ENCODE measurements at places on chromosomes 2 and 18. TPM values are rescaled to one million over a fixed set of nuclear protein-coding genes. Genes with fewer than 3 reads are reported as not detected.

DNA sequence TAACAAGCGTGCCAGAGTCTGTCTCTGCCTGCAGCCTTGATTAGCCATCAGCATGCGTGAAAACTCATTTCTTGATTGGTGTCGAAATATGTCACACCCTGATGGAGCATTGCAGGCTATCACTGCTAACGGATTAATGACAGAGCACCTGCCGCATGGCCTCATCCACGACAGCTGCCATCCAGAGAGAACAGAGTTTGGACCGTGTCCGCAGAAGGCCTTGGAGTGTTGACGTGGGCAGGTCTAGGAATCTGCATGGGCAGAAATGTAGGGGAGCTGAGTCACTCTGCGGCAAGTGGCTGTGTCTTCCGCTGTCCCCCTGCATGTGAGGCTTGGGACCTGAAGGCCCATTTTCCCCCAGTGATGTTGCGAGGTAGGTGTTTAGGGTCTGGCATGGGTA, 43.0 kb downstream of the KLHL29 start:
- no peak for DNase-seq

- no peak for DNase-seq
These were observed 144.2 kb downstream of the ASB1 start for GRCh38 chr2:238570926-238571325.

GRCh38 chr18:8450013-8450412, 159.2 kb upstream of the RAB12 start:
- no peak for DNase-seq

DNA sequence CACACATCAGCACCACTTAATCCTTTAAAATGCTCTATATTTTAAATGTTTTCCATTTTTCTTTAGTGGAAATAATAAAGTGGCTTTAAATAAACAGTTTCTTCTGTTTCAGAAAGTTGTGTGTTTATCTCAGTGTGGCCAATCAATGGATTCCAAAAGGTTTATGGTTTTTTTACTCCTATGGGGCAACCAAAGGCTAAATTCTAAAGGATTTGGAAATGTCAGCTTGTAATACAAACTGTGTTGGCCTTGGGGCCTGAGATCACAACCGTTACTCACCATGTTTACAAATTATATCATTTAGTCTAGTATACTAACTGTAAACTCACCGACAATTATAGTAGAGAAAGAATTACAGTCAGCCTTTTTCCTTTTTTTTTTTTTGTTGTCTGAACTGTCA, 827.2 kb downstream of the EPHA4 start:
- no peak for DNase-seq

- no peak for DNase-seq
These were observed 1517.5 kb upstream of the PIK3C3 start for GRCh38 chr18:40437517-40437916.

Gene POTEC
- total RNA-seq = not detected

Gene GPR155
- 6.2 TPM for total RNA-seq

Gene MAP3K19
- total RNA-seq = 7.2 TPM
